ENCODE measurements at places on chromosomes 13 and 19.

DNA sequence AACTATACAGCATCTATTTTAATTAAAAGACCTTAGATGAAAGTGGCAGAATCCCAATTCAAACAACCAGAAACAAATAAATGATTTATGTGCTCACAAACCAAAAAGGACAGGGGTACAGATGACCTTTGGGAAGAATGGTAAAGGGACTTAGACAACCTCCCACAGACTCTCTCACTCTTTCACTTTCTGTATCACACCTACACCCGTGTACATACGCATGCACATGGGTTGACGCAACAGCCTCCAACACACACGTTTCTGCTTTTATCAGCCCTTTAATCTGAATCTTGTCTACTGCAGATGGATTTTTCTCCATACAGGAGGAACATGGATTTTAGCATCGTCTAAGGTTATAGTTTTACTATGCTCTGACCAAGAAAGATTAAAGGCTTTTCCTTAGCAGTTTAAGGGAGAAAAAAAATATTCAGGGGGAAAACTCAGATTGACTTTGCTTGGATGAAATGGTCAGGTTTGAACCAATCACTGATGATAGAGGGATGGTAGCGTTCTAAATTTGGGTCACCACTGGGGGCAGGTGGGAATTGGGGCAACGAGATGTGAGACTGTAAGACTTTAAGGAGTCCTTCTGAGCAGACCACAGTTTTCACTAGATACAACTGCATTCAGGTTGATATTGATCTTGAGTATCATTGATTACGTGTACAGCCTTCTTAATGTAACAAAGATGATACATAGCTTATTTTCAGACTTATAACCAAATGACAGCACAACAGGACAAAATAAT lies 166.1 kb downstream of the ITGBL1 start:
- no peak for DNase-seq

- no peak for DNase-seq
Measured at GRCh38 chr13:19519049-19519448, 42.3 kb downstream of the TPTE2 start.

DNA sequence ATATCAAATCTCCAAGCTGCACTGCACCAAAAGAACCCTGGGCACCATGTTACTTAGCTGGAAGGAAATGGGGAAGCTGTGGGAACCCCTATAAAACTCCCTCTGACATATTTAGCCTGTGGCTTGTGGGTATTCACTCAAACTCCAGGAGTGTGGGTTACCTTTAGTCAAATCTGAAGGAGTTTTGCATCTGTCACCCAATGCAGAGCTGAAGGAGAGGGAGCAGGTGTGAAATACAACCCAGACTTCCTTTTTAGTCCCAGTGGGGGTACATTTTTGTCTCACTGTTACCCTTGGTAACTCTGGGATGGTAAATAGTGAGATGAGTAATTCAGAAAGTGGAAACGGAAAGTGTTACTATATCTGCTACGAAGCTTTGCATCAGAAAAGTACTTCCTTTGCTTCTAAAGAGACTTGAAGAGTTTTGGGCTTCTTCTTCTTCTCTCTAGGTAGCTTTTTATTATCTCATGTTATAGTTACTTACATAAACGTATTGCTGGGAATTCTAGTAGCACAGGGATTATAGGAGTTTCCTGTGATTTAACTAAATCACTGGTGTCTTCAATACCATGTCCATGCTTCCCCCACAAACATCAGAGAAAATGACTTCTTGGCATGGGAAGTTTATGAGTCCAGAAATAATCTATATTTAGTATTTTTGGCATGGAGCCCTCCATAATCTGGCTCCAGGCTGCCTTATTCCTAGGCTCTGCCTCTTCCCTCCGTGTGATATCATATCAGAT lies 105.9 kb downstream of the AKAP11 start:
- peak; percentile 19 for DNase-seq

DNA sequence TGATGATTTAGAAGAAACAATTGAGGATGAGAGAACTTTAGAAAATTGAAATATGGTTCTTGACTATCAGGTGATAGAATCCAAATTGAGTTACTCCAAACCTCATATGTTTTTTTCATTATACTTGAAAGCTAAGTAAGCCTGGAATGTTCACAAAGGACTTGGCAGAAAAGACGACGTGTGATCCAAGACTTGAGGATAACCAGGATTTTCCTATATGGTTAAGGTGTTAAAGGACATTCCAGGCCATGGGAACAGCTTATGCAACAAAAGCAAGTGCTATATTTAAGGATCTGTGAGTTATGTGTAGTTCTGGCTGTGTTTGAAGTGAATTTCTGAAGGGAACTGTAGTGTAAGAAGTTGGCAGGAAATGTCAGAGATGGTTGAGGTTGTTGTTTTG lies 52.5 kb downstream of the SLITRK1 start:
- DNase-seq = no peak

Measured in fibroblast of the aortic adventitia (primary cell).